ENCODE measurements at places on chromosomes 5 and 9. TPM values are rescaled to one million over a fixed set of nuclear protein-coding genes. Genes with fewer than 3 reads are reported as not detected.
A peak's percentile ranks its signal among the peaks of the same experiment; 100 is the strongest.

DNA sequence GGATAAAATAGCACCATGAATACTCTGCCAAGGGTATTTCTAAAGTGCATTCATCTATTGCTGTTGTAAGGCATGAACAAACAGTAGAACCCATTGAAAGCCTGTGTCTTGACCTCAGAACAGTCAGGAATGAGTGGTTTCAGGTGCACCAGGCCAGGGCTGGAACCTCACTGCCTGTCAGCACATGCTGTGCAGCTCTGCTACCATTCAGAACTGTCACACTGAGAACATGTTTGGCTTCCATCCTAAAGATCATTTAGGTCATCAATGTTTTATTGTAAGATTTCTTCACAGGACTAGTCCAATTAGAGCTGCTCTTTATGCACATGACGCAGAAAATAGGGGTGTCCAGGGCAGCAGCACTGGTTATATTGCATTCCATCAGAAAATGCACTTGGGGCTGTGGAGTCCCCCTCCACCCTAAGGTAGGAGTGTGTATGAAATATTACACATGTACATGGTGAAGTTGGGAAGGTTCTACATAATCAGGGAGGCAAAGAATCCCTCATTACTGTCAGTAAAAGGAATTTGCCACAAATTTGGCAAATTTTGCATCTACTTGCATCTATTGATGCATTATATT is 408.0 kb downstream of the CTNND2 start:
- no peak for DNase-seq

GRCh38 chr5:65825408-65826328 is 100.7 kb upstream of the ERBIN start:
- DNase-seq = no peak

DNA sequence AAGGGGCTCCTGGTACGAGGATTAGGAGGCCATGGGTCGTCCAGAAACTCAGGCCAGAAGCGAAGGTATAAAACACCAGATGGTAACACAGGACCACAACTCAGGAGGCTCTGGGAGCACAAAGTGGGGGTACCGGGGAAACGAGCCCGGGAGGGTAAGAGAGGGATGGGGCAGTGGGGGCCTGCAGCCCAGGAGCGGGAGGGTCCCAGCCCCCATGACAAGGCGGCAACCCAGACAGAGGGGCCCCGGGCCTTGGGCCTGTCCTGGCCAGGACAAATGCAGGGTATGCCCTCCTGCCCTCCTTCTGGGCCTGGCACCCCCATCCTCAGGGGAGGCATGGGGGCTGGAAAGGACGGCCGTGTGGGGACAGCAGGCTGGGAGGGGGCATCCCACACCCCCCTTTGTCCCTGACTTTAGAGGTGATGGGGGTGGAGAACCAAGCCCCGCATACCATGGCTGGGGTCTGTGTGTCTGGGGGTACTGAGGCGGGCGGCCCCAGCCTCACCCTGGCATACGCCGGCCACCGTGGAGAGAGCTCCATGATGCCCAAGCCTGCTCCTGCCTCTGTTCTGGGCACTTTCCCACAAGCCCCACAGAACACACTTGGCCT is 47.0 kb upstream of the EXOC3 start:
- no peak for DNase-seq

Gene DNAJC25
- total RNA-seq = 12.7 TPM

DNA sequence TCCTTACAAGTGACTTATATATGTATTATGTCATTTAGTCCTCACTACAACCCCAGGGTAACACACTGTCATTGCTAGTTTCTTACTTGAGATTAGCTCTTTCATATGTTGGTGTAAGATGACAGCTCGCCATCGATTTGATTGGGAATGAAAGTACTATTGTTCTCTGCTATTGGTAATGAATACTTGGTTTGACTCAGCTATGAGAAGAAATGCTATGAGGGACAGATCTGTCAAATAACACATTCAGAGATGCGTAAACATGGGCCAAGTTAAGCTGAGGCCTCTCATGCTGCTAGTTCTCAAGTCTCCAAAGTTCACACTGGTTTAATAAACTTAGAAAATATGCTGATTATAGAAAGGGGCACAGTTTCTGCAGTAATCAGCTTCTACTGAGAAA is 142.7 kb downstream of the SGCD start:
- DNase-seq = no peak

Gene PCDHB1
- not detected for total RNA-seq

DNA sequence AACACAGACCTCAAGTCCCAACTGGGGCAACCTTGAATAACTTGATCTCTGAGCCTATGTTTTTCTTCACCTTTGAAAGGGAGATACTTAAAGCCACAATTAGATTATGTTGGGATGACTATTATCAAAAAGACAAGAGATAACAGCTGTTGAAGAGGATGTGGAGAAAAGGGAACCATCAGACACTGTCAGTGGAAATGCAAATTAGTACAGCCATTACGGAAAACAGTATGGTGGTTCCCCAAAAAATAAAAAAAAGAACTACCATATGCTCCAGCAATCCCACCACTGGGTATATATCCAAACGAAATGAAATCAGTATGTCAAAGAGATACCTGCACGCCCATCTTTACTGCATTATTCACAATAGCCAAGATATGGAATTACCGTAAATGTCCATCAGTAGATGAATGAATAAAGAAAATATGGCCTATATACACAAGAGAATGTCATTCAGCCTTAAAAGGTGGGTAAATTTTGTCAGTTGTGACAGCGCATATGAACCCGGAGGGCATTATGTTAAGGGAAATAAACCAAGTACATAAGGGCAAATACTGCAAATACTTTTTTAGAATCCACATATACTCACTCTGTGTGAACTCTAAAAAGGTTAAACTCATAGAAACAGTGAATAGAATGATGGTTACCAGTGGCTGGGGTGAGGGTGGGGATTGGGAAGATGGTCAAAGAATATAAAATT is 12.7 kb downstream of the FAT2 start:
- no peak for DNase-seq

Gene LHX3
- not detected for total RNA-seq

DNA sequence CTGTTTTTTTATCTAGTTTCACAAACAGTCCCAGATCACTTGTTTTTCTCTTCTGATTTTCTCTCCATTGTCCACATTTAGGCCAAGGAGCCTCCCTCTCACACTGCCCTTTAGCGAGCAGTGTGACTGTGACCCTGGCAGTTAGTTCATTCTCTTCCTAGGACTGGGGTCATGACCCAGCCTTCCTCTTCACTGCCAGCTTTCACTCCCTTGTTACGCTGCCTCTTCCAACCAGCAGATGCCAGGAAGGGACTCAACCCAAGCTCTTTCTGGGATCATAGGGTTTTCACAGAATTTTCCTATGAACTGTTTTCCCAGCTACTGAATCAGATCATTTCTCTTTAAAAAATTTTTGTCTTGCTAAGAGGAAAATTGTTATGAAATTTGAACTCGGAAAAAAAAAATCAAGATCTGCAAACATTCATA is 70.9 kb downstream of the LMNB1 start:
- no peak for DNase-seq

DNA sequence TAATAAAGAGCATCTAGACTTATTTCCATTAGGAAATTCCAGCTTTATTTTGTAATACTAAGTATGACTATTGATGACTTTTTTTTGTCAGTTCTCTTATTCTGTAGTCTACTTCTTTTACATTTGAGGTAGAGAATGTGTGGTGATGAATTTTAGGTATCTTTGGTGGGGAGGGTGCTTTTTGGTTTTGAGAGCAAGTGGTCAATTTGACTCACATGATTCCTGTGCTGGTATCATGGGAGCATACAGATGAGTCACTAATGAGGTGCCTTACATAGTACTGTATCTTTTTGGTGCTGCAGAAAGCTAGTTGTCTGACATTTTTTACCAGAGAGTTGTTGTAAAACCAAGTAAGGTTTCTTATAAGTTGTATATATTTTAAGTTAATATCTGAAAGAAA is 35.3 kb downstream of the ERBIN start:
- DNase-seq = peak; percentile 52

- DNase-seq = no peak
These were observed 159.2 kb downstream of the TRIO start for GRCh38 chr5:14302330-14302729.

DNA sequence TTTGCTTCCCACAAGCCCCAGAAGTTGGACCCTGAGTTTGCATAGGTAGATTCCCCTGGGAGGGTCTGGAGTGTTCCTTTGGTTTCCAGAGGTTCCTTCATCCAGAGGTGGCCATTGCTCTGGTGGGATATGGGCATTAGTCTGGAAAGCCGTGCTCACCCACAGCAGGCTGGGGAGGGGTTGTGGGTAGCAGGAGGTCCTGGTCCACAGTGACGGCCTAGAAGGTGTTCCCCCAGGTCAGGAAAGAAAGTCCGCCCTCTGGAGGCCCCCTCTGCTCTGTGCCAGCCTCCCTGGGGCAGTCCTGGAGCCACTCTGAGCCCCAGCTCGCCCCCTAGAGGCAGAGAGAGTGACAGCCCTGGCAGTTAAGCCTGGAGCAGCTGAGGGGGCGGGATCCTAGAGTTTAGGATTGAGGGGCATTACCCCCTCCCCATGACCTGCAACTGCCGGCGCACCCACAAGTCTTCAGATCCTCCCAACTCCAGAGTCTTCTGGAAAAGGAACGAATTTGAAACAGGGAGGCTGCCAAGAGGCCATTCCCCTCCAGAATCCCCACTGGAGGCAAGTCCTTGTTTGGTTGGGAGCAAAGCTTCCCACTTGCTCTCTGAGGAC is 36.8 kb downstream of the NDST1 start:
- DNase-seq = peak; percentile 53

DNA sequence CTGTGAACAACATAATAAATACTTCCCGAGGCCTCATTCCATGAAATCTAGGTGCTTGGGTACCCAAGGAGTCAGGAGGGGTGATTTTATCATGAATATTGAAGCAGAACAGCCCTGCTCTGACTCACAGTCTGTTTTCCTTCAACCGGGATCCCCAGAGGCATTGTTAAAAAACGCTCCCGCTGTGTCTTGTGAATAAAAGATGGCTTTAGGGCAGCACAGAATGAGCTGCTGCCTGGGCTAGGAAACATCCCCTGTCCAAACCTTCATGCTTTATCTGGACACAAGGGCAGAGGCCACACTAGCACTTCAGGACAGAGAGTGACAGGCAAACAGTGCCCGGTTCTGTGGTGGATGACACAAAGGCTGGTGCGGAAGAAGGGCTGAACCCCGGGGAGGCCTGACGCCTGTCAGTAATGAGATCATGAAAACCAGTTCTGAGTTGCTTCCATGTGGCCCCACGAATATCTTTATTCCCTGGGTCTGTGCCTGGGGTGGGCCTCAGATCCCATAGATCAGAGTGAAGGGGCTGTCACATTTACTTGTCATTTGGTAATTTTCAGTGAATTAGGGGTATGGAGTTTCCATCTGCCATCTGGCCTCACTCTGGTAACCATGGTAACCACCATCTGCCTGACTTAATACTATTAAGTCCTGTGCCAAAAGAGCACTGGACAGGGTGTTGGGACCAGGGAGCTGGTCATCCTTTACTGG is 2.6 kb downstream of the IGFBPL1 start:
- DNase-seq = no peak

Gene MRPL22
- total RNA-seq = 21.5 TPM

GRCh38 chr9:18851069-18851795 is 181.8 kb downstream of the SAXO1 start:
- DNase-seq = no peak

Gene IRX4
- not detected for total RNA-seq

Gene CCNI2
- total RNA-seq = not detected

DNA sequence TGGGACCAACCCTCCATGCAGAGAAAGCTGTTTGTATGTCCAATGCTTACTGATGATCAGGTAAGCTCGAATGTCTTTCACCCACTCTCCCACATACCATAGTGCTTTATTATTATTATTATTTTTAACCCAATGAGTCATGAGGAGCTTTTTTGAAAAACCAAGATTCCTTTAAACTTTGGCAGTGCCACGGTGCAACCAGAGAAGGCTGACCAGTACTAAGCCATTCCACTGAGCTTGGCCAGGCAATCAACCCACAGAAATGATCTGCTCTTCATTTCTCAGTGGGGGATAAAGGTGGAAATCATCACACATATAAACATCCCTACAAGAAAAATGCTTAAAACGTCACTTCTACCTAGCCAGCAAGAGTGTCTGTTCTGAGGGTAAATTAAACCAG is 35.5 kb downstream of the JAKMIP2 start:
- no peak for DNase-seq

GRCh38 chr5:88954511-88954910 is 71.5 kb upstream of the MEF2C start:
- DNase-seq = peak; percentile 79

GRCh38 chr9:137339045-137339907 is 37.2 kb upstream of the NRARP start:
- peak; percentile 26 for DNase-seq

DNA sequence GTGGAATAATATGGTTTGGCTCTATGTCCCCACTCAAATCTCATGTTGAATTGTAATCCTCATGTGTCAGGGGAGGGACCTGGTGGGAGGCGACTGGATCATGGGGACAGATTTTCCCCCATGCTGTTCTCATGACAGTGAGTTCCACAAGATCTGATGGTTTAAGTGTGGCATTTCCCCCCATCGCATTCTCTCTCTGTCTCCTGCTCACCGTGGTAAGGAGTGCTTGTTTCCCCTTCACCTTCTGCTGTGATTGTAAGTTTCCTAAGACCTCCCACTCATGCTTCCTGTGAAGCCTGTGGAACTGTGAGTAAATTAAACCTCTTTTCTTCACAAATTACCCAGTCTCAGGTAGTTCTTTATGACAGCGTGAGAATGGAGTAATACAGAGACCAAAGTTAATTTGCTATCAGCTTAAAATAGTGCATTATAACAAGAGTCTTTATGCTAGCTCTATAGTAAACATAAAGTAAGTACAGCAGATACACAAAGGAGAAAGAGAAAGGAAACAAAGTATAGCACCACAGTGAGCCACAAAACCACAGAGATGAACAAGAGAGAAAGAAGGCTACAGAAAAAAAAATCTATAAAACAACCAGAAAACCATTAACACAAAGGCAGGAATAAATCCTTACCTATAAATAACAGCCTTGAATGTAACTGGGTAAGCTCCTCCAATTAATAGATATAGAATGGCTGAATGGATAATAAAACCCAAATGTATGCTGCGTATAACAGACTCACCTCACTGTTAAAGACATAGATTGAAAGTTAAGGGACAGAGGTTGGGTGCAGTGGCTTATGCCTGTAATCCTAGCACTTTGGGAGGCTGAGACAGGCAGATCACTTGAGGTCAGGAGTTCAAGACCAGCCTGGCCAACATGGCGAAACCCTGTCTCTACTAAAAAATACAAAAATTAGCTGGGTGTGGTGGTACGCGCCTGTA is 39.7 kb downstream of the RAPGEF6 start:
- DNase-seq = no peak

DNA sequence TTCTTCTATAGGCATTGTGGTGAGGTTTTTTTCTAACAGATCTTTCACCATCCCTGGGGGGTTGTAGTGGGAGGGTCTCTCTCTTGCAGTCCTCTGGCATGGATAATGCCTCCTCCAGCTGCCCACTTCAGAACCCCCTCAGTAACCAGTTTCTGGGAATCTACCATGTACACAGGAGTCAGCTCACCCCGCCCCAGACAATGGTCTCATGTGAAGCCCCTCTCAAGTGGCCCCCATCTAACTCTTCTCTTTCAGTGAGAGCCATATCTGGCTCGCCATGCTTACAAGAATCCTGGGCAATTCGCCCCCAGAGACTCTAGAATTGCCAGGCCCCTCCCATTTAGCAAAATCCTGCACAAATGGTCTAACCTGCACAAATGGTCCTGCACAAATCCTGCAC is 144.4 kb upstream of the FSTL4 start:
- no peak for DNase-seq

- peak; percentile 18 for DNase-seq
These were observed 510.9 kb upstream of the ZNF608 start for GRCh38 chr5:125257057-125257972.

Gene LECT2
- total RNA-seq = not detected
